AG20443 (cell line): ENCODE measurements at places on chromosomes 16 and 17.

DNA sequence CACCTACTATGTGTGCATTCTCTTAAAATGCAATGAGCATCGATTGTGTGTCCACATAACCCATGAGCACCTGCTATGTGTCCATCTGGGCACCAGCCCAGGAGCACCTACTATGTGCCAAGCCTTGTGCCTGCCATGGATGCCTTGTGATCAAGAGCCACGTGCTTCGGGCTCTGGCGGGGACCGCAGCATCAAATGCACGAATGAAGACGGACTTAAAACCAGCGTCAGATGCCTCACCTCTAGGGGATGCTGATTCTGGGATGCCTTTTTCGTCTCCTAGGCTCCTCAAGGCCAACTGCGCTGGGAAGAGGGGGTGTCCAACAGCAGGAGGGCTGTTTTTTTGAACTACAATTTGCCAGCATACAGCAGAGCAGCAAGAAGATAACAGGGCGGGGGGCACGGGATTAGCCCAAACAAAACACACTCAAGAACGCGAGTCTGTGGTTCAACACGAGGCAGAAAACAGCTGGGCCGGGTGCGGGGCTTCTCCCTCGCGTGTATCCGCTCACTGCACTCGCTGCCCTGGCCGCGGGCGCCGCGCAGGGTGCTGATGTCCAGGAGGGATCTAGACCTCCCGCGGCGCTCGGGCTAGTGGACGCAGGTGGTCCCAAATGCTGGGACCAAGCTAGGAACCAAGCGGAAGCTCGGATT lies 1.2 kb upstream of the GLIS2 start:
- no peak for DNase-seq

DNA sequence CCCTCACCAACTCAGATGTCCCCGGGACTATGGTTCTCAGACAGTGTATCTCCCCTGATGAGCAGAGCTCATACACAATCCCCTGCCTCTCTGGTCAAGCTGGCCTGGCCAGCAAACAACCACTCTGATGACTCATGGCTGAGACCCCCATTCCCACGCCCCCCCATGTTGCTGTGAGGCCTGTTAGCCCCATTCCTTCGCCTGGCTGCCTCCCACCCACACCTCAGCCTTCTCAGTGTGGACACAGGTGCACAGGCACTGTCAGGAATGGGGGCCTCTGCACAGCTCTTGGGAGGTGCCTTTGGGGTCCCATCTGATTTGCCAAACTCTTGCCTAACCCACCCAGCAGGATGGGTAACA lies 80.2 kb downstream of the CNGB1 start:
- no peak for DNase-seq

DNA sequence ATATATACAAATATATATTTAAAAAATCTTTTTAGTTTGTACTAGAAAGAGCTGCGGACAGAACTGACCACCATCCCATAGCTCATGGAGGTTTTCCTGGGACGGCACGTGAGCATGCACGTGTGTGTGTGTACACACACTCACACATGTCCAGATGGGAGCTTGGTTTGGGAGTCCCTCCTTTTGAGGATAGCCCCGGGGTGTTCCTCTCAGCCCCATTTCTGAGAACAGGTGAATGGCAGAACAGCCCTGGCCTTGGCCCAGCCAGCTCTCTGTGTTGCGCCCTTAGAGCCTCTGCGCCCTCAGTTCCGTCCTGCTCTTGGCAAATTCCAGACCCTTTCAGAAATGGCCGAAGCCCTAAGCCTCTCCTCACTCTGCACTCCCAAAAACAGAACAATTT lies 70.1 kb downstream of the AMFR start:
- DNase-seq = no peak

DNA sequence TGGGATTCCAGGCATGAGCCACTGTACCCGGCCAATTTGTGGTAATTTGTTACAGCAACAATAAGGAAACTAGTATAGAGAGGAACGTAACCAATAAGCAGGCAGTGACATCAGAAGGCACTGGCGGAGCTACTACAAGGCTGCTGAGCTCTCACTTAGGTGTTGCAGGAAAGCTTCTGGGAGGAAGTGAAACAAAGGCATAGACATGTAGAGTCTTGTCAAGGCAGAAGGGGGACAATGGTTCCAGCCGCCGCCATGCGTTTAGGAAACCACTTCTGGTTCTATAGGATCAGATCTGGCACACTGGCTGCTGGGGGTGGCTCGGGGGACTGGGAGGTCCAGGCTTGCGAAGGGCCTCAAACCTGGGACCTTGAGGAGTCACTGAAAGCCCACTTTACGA lies 9.4 kb upstream of the CPSF4L start:
- no peak for DNase-seq

GRCh38 chr17:66665194-66665593 lies 169.7 kb upstream of the CACNG5 start:
- no peak for DNase-seq

DNA sequence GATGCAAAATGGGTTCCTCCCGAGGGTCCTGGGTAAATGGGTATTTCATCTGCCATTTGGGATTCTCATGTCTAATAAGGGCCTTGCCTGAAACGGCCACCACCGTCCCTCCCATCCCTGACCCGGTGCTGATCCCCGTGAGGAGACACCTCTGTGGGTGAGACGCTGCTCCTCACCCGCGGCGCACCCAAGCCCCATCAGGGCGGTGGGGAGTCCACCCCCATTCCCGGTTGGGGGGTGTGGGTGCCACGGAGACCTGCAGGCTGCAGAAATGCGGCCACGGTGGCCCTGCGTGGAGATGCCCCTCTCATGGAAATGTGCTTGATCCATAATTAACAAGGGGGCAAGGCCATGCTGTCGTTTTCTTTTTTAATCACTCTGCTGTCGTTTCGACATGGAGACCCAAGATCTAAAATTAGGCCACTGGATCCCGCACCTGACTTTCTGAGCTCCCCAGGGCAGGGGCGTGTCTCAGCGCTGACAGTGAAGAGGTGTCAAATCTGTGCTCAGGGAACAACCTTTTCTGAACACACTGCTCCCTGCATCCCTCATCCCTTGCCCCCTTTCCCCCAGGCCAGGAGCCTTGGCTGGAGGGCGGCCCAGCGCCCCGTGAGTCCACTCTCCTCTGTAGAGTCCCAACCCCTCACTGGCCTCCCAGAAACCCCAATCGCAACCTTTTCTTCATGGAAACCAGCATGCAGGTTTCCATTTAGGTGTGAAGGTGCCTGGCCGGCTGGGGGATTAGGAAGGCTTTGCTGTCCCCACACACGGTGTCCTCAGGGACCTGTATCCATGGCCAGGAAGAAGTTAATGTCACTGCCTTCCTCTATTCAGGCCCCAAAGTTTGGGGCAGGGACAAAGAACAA lies 38.9 kb downstream of the PEMT start:
- no peak for DNase-seq

- DNase-seq = no peak
Measured at GRCh38 chr16:47925811-47926460, 229.9 kb downstream of the ABCC12 start.

DNA sequence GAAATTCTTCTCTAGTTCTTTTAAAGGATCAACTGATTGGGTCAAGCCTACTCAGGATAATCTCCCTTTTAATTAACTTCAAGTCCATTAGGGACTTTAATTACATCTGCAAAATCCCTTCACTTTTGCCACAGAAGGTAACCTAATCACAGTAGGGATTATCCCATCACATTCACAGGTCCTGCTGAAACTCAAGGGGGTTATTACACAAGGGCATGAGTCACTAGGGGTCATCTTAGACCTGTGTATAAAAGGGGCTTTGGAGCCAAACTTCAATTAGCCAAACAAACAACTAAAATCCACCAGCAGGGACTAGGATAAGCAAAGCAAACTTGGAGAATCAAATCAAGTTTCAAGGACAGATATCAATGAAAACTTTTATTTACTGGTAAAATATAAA lies 19.4 kb downstream of the CIAPIN1 start:
- DNase-seq = no peak

- no peak for DNase-seq
Measured at GRCh38 chr16:24119807-24120206, 136.3 kb upstream of the CACNG3 start.

GRCh38 chr16:83727751-83728352 lies 79.9 kb upstream of the HSBP1 start:
- no peak for DNase-seq

DNA sequence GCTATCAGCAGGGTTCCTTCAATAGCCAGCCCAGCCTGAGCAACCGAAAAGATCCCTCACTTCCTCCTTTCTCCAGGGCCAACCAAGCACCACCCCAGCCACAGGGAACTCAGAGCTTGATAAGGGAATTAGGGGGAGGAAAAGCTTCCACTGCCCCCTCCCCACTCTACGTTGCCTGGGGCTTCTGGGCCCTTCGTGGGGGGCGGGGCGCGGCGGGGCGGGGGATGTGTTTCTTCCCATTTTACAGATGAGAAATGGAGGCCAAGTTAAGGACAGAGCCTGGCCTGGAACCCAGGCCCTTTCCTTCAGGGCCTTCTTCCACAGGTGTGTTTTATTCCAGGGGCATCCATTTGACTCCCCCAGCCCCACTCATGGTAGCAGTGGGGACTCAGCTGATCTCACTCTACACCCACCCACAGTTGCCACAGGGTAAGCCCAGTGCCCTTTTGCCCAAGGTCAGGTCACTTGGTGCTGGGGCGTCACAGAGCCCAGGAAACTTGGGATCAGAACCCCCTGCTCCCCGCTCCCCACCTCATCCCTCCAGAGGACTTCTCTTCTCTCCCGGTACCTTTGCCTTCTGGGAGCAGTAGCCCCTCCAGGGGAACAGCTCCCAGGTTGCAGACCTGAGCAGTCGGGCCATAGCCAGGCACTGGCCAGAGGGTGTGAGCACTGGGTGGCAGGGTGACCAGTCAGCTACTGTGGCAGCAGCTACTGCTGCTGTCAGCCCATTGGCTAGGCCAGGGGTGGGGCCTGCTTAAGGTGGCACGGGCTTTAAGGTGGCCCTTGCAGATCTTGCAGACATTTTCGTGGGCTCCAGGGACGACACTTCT lies at the start of gene LDHD:
TSS of gene LDHD (minus strand) at position 700 of the 830 bp plus-strand sequence. CDS start at position 640, 60 bp downstream.
- peak; percentile 92 for DNase-seq

GRCh38 chr17:63070031-63070430 lies 104.0 kb downstream of the TANC2 start:
- DNase-seq = no peak

DNA sequence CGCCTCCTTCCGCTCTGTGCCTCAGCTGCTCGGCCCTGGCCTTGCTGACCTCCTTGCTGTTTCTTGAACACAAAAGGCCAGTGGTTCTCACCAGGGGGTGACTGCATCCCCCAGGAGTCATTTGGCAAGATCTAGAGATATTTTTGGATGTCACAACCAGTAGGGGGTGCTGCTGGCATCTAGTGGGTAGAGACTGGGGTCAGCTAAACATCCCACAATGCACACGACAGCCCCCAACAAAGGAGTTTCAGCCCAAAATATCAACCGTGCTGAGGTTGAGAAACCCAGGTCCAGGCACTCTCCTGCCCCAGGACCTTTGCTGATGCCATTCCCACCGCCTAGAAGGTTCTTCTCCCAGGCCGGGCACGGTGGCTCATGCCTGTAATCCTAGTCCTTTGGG lies 39.7 kb downstream of the ABCC6 start:
- DNase-seq = no peak

DNA sequence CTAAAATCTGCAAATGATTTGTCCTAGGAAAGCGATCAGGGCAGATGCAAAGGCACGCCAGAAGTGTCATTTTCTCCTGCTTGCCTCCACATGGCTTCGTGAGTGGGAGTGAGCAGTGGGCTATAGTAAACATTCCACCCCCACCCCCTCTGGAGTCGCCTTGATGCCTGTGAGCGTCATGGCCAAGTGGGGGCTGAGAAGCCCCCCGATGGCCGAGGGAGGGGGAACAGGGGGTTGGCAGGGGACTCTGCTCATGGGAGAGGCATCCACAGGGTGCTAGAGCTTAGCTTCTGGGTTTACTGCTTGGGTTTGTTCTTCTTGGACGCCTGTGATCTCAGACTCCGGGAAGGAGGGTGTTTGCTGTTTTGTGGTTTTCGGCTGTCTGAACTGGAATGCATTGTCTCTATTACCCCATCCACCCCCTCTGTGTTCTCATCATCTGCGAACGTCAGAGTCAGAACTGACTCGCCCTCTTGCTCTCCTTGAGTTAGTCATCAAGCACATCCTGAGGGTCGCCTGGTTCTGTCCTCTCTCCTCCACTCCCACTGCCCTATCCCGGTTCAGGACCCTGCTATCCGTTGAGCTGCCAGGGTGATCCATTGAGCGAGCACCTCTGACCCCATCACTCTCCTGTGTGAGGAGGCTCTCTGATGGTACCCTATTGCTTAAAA lies 15.4 kb downstream of the TNS4 start:
- DNase-seq = peak; percentile 90

DNA sequence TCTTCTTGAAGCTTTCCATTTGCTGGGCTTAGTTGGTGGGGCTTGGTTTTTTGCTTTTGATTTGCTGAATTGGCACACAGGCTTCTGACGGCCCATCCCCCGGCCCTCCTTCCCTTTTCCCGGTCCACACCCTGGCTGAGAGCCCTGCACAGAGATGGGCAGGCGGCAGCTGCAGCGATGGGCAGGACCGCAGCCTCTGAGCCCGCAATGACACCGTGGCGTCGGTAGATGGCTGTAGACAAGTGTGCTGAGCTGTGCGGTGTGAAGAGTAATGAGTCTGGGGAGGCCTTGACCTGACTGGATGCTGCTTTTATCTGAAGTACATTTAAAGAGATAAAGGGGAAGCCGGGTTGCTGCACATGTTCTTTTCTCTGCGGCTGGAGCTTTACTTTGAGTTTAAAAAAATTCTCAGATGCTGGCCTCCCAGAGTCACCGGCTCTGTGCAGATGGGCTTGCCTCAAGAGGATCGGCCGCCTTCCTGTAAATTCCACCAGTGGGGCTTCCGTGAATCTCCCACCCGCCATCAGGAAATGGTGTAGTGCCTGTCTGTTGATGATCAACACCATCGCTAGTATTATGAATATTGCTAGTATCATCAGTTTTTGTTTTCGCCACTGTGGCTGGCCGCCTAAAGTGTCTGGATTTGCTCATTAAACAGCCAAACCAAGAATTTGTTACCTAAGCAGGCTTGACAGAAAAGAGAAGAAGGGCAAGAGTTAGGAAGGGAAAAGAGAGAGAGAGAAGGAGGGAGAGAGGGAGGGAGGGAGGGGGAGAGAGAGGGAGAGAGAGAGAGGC lies 245.6 kb upstream of the RBFOX1 start:
- DNase-seq = no peak

GRCh38 chr16:14309001-14309886 lies 238.1 kb downstream of the MRTFB start:
- DNase-seq = no peak

GRCh38 chr17:8798846-8799569 lies at the start of gene MFSD6L:
MFSD6L (minus strand) TSS chr17:8799365; CDS start chr17:8799120, 245 bp downstream.
- no peak for DNase-seq

DNA sequence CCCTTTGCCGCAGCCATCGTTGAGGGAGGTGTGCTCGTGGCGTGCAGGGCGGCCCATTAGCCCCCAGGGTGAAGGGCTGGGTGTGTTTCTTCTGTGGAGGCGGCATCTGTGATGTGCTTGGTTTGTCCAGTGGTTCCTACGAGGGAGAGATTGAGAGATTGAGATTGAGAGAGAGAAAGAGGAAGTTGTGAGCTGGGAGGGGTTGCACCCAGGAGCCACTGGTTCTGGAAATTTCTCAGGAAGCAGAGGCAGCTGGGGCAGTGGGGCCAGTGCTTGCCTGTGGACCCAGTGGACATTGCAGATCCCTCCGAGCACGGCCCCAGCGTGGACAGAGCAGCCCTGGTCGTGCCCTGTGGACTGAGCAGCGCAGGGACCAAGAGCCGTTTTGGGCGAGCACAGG lies 72.0 kb upstream of the ZNF750 start:
- no peak for DNase-seq
